ENCODE measurements at places on chromosomes 5 and 9.

- DNase-seq = peak; percentile 41
These were observed 5.4 kb upstream of the DOCK8 start for GRCh38 chr9:209143-209758.

DNA sequence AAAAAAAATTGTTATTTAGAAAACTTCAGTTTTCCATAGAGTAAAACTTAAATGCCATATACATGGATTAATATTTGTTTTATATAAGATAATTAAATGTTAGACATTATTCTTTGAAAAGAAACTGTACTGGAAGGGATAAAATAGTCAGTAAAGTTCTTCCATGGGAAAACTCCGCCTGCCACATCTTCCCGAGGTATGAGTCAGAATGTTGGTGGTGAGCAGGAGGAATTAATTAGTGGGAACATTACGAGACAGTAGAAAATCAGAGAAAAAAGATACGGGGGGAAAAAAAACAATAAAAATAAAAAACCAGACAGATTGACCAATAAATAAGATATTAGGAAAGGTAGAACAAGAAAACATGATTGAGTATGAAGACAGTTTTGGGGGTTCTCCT lies 930.3 kb upstream of the C9orf72 start:
- DNase-seq = no peak

GRCh38 chr9:110157823-110158664 lies 49.9 kb downstream of the C9orf152 start:
- no peak for DNase-seq

GRCh38 chr9:93058355-93059010 lies at the start of gene SUSD3:
Gene SUSD3, plus strand, starts transcription at chr9:93058701. Its CDS starts 42 bp downstream, at chr9:93058743.
- DNase-seq = no peak

GRCh38 chr5:53318303-53318702 lies 162.1 kb upstream of the FST start:
- DNase-seq = no peak

- DNase-seq = no peak
These were observed 1061.9 kb upstream of the CDH18 start for GRCh38 chr5:21049901-21050300.

DNA sequence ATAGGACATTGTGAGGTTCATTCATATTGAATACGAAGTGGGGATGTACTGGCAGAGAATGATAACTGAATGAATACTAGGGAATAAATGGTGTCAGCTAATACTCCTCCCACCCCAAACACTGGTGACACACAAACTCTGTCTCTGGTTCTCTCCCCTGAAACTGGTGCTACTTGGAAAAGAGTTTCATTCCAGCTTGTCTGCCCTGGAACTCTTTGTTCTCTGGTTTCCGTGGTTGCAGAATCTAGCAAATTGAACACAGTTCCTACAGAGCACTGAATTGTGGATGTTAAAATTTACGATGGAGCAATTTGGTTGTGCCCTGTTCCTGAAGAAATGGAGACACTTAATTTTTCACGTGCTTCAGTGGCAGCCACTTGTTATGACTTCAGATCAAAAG lies 181.7 kb downstream of the KCTD16 start:
- DNase-seq = no peak

DNA sequence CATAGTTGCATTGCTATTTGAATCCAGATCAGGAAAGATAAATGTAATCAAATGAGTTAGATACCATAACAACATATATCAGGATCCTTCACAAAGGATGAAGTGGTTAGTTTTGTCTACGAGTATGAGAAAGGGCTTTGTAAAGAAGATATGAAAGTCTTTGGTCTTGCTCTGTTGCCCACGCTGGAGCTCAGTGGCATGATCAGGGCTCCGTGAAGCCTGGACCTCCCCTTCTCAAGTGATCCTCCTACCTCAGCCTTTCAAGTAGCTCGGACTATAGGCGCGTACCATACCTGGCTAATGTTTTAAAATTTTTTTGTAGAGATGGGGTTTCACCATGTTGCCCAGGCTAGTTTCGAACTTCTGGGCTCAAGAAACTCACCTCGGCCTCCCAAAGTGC lies 1.8 kb downstream of the SMC5 start:
- DNase-seq = no peak

DNA sequence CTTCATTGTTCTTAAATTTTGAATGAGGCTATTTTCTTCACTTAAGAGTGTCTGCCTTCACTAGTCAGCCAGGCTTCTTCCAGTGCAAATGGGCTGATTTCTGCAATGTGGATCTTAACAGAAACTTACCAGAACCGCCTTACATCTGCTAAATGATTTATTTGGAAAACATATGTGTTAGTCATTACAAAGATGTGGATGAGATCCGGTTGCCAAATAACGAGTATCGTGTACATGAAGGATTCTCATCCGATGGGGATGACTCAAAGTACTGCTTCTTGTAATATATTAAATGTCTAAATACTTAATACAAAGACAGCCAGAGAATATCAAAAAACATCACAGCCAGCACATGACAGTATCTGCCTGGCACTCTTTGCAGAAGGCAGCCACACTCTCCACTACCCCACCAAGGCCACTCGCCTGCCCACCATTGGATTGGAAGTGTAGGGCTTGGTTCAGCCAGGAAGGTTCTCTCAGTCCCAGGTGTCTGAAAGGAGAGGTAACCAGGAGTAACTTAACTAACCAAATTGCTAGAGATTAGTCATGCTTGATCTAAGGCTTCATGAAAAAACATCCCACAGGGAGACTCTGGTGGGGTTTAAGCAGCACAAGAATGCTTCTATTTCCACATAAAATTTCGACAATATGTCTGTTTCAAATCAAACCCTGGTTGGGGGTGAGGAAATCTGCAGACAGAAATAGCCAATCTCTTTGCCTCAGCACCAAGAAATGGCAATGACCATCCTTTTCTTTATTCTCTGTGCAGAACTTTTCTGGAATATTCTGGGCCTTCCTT lies 174.8 kb downstream of the GADD45G start:
- no peak for DNase-seq

- DNase-seq = no peak
These were observed 31.0 kb upstream of the ZFR start for GRCh38 chr5:32475334-32476097.

DNA sequence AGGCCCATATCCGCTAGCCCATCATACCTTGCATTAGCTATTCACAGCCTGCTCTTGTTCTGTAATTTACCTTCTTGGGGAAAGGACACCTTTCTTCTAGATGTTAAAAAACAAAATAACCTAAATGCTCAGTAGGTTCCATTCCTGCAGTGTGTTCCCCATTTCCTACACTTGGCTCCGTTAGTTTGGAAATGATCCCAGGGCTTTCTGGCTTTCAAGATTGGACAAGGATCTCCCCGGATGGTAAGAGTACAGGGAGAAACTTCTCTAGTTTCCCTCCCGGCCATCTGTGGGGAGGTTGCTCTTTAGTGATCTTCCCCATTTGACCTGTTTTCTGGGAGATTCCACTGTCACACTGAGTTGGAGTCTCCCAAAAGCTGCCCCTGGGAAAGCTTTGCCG lies 27.3 kb upstream of the STC2 start:
- no peak for DNase-seq

DNA sequence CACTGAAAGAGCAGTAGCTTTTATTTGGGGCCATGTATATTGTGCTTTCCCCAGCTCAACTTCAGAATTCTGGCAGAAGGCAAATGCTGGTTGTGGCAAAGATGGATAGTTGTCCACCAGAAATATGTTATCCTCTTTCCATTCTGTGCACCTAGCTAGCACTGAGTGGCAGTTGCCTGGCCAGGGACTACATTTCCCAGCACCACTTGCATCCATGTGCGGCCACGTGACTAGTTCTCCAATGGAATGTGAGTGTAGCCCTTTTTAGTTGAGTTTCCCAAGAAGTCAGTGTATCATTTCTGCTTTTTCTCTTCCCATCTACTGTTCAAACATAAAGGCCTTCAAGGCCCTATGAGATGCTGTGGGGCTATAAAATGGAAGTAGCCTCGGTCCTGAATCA lies 354.0 kb upstream of the CLINT1 start:
- no peak for DNase-seq

GRCh38 chr9:129544761-129545160 lies 76.1 kb downstream of the C9orf50 start:
- no peak for DNase-seq

GRCh38 chr5:87411586-87411972 lies 1.2 kb downstream of the CCNH start:
- DNase-seq = no peak

DNA sequence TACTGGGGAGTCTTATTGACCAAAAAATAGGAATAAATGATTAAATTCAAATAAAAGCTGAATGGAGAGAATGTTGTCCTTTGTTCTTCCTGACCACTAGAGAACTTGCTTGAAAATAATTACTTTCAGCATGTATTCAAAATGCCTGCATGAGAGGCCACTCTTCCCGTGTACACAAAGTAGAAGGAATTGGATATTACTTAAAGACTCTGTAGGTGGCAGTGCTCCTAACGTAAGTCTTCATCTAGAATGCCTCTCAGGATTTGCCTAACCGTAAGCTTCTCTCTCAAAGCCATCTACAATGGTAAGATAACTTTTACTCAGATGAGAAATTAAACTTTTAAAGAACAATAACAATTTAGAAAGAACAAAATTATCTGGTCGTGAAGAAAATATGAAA lies 620.0 kb upstream of the CCNG1 start:
- DNase-seq = no peak

DNA sequence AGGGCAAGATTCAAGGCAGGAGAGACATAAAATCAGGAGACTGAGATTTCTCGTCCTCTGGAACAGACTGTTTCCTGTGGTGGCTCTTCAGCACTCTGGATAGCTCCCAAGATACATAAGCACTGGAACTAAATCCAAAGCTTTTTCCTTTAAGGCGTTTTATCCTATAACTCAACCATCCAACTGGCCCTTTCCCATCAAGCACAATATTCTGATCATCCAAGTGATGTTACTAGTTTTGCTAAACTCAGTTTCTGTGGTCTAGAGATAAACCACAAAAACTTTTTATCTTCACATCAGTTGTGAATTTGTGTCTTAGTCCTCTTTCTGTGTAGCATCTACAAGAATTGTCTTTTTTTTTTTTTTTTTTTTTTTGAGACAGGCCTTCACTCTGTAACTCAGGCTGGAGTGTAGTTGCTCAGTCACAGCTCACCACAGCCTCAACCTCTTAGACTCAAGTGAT lies 299.4 kb downstream of the COX7C start:
- no peak for DNase-seq

All from bone marrow (tissue), 2 donors.